CD4-positive, alpha-beta T cell treated with Interferon gamma for 1 hour (primary cell): ENCODE measurements at places on chromosomes 12 and 14.

DNA sequence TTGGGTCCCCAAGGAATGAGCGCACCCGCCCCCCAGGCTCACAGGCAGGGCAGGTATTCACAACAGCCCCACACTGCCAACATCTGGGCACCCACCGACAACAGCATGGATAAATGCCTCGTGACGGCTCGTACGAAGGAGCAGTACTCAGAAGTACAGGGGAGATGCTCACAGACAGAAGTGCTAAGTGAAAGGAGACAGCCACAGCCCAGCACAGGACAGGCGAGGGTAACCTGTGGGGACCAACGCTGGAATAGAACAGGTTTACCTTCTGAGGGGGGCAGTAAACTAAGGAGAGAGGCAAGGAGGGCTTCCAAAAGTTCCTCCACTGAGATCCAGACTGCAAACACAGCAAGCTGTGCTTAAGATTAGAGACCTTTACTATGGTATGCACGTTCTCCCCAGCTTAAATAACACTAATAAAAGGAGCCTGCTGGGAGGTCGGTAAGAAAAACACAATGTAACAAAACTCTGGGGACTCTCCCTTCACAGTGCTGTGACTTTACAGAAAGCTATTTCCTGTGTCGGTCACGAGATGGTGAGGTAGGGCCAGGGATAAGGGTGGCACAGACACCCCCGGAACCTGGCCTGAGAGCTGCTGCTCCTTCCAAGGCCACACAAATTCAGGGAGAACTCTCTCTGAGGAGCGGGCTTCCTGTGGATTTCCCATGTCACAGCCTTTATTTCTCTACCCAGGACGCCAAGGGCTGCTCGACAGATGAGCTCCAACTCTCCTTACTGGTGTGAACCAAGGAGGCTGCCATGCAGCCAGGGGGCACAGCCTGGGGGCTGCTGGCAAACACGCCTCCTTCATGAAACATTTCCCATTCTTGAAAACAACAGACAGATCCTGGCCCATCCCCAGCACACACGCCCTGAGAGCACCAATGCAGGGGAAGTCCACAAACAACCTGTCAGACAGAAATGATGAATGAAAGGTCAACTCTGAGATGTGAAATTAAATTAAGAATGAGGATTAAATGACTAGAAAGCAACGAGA is 26.3 kb downstream of the SLC15A4 start:
- DNase-seq: peak; percentile 63

GRCh38 chr14:51561141-51561540 is 90.6 kb upstream of the FRMD6 start:
- DNase-seq: no peak

- no peak for DNase-seq
Observed at GRCh38 chr14:99916091-99916383, 122.8 kb downstream of the EML1 start.

DNA sequence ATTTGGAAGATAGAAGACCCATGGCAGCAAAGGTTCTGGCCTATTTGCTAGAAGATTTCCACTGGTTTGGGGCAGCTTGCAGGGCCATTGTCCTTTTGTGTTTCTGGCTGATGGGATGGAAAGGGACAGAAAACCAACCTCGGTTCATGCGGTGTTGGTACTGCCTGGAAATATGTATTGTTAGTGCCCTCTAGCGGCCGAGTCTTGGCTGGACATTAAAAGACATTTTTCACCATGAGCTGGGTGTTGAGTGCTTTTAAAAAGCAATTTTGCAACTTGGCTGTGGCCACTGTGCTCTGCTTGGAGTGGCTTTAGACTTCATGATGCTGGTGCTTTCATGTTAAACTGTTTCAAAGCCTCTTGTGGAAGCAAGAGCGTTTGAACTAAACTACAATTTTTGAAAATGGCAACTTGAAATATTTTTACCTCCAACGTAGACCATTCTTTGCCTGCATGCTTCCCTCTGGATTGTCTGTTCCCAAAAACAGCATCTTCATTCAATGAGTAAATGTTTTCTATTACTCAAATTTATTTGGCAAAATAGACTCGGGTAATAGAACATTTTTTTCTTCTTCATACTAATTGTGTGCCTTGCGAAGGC is 102.7 kb upstream of the TBX5 start:
- DNase-seq: peak; percentile 38

DNA sequence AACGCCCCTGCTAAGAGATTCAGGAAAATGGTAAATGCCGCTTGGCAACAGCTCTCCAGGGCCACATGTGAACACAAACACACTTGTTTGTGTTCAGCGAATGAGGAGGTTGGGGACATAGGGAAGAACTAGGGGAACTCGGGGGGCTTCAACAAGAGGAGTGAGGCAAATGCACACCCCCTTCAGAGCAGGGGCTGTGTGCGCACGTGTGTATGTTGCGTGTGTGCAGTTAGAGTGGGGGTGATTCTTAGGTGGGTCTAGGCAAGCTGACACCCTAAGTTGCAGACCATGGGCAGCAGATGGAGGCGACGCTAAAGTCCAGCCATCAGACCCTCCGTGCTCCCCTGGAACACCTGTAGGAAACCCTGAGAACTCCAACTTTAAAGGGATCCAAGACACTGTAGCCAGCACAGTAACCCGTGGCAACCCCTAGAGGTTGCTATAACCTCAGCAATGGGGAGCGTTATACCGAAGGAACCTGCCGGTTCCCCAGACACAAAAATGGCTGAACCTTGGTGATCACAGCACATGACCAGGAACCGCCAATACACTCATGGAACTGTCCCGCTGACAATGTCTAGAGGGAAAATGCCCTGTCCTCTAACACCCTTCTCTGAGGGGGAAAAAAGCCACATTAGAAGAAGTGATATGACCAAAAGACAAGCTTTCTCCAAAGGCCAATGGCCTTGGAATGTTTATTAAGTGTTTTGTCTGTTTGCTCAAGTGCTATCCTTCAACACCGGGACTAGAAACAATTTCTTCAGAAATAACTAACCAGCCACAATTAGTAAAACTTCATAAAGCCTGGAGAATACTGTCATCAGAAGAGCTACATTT is 86.5 kb upstream of the CEP83 start:
- DNase-seq: no peak

- DNase-seq: no peak
Observed at GRCh38 chr14:64763085-64763782, 59.0 kb downstream of the PLEKHG3 start.

DNA sequence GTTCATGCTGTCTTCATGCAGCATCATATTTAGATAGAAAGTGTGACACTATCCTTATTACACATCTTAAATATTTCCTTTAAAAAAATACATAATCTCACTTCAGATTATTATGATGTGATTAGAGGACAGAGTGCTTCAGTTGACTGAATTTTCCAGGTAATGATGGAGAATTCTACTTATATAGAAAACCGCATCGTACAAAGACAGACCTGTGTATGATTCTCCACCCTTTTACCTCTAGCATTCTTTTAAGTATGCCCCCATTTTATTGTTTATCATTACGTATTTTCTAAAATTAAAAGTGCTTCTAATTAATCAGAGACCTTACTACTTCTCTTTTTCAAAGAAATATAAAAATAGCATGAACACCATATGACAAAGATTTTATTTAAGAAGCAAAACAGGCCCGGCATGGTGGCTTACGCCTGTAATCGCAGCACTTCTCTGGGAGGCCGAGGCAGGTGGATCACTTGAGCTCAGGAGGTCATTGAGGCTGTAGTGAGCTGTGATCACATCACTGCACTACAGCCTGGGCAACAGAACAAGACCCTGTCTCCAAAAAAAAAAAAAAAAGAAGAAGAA is 13.9 kb downstream of the RPS6KA5 start:
- DNase-seq: no peak

DNA sequence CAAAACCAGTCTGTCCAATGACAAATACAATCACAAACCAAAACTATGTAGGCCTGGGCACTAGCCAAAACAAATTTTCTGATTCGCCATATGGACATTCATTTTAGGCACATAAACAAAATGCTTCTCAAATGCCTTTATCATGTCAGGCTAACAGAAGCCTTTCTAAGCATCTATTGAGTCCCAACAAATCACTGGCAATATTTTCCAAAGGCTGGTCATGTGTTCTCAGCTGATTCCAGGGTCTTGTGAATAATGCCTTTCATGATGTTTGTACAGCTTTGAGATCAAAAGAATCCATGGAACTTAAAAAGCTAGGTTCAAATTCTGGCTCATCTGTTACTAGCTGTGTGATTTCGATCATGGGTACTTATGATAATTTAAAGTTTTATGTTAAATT is 16.1 kb downstream of the FSCB start:
- no peak for DNase-seq

- no peak for DNase-seq
Observed at GRCh38 chr12:5780536-5780935, 164.5 kb downstream of the ANO2 start.

- DNase-seq: no peak
Observed at GRCh38 chr12:22971247-22971646, 346.3 kb downstream of the ETNK1 start.

DNA sequence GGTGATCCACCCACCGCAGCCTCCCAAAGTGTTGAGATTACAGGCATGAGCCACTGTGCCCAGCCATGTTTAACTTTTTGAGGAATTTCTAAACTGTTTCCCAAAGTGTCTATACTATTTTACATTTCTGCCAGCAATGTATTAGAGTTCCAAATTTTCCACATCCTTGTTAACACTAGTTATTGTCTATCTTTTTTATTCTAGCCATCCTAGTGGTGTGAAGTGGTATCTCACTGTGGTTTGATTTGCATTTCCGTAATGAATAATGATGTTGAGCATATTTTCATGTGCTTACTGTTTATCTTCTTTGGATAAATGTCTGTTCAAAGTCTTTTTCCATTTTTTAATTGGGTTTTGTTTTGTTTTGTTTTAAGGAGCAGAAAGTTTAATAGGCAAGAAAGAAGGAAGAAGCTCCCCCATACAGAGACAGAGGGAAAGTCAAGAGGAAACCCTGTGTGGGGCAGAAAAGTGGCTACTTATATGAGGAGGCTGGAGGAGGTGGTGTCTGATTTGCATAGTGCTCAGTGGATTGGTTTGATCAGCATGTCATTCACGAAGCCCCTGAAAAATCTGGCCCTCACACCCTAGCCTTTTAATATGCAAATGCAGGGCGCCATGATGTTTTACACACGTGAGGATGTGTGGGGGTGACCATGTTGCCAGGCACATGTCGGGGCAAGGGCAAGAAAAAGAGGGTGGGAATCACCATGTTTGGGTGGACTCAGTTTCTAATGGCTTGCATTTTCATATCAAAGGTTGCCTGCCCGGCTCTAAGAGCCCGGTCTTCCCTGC is 14.9 kb downstream of the TXNRD1 start:
- DNase-seq: no peak

DNA sequence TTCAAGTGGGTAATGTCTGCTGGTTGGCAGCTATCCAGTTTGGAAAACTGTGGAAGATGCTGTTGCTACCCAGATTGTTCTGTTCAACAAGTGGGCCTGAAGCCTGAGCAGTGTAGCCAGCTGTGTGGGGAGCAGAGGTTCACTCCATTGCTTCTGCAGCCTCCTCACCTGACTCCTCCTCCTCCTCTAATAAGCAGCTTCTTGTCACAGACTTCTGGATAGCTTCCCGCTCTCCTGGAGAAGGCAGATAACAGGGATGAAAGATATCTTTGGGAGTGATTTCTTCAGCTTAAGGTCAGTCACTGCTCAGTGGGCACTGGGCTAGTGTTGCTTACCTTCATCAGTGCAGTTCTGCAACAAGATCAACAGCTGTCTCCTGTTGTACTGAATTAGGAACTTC is 2.0 kb downstream of the POP5 start:
- no peak for DNase-seq

DNA sequence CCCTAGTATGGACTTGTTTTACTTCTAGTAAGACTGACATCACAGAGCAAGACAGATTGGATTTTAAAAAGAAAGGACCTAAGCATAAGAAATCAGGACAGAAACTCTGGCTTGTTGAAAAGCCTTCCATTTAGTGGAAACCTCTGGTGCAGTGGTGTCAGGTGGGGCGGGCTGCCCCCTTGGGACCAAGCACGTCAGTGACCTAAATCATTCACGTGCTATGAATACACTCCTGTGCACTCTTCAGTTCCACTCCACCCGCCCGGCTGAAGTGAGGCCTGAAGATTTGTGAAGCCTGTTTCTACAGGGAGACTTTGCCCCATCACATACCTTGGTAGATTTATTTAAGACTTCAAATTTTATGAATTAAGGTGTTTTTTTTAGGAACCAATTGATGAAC is 58.2 kb upstream of the STRN3 start:
- DNase-seq: peak; percentile 13

DNA sequence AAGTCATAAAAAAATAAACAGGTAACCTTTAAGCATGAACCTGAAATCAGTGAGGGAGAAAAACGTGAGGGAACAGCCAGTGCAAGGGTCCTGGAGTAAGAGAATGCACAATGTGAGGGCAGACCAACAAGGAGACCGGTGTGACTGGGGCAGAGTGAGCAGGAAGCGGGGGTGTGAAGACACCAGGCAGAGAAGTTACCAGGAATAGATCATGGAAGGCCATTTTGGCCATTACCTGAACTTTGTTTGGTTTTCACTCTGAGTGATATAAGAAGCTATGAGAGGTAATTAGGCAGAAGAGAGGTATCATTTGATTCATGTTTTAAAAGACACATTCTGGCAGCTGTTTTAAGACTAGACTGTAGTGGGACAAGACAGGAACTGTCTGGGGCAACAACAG is 15.0 kb downstream of the PAH start:
- DNase-seq: no peak

DNA sequence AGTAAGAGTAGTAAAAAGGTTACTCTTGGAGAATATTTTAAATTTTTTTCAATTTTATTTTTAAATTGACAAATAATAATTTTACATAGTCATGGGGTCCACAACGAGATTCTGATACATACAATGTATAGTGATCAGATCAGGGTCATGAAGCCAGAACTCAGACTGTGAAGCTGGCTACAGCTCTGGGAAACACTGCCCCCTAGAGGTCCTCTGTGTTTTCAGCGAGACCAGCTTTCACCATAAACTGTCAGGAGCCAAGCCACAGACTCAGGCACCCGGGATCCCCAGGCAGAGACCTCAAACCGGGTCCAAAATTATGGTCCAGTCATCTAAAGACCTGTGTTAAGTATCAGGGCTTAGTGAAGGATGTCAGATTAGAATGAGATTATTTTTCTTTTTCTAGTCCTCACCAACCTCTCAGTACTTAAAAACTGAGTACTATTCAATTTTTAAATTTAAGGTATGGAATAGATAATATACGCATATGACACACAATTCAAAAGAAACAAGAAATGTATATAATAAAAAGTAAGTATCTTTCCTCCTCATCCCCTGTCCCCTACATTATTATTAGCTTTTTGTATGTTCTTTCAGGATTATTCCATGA is 397.1 kb downstream of the MDGA2 start:
- DNase-seq: no peak
